WERI-Rb-1 (cell line): ENCODE measurements at places on chromosomes 16 and 17.

GRCh38 chr17:33390479-33391176, 97.5 kb upstream of the ASIC2 start:
- DNase-seq: peak; percentile 36

- DNase-seq: no peak
These were observed 27.9 kb upstream of the OR4D1 start for GRCh38 chr17:58120195-58120822.

DNA sequence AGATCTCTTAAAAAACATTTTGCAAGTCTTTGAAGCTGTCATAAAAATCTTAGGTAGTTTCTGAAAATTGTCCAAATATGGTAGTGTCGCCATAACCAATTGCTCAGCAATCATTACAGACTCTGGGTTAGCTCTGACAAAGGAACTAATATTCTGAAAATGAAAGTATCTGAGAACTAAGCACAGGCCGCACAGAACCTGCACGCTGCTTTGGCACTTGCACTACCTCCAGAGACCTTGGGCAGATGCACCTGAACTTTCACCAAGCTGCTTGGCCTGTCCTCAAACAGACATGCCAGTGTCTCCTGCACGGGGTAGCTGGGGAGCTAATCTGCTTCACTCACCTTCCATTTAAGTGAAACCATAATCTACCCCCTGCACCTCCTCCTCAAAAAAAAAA, 317.0 kb downstream of the MAF start:
- no peak for DNase-seq

- DNase-seq: no peak
These were observed 2.4 kb upstream of the ITGAX start for GRCh38 chr16:31352376-31353115.

DNA sequence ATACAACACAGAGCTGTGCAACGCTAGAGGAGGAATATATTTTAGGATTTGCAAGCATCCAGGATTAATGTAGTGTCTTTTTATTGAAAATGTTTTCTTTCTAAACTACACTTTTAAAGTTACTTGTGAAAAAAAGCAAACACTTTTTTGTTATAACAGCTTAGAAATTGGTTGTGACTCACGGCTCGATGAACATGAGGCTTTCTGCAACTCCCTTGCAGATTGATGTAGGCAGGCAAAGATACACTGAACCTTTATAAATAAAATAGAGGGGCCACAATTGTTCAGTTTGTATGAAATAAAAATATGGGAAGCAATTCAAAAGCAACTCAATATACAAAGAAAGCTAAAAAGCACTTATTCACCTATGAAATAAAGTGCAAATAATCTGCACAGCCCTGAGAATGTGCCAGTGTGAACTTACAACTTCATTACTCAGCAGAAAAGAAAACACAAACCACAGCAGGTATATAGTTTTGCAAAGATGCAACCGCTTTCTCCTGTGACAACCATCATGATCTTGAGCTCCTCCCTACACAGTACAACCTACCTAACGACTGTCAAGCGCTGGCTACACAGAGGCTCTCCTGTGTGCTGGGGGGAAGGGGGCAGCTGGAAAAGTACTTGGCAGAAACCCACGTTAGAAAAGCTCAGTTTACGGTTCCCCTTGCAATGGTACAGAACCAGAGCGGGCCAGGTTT, 948 bp downstream of the LUC7L start:
- DNase-seq: peak; percentile 25

DNA sequence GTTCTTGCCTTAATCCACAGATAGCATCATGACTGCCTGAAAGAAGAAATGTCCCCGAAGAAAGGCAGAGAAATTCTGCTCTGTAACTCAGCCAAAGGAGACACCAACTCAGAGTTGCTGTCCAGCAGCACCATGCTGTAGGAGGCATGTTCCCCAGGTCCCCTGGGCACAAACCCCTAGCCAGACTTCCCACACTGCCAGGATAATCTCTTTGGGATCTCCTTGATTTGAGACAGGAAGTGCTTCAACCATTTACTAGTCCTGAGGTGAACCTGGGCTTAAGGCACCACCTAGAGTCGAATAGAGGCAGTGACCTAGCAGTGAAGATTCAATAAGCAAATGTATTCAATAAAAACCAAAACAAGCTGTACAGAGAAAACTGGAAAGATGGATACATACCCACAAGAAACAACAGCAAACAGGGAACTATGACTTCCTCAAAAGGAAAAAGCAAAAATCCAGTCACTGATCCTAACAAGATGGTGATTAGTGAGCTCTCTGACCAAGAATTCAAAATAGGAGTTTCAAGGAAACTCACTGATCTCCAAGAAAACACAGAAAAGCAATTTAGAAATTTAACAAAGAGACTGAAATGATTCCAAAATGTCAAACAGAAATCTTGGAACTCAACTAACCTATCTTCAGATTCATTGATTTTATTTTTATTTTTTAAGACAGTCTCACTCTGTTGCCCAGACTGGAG, 5.7 kb downstream of the OR4D2 start:
- peak; percentile 82 for DNase-seq

GRCh38 chr16:70482624-70483023, 28.2 kb downstream of the FCSK start:
- no peak for DNase-seq

GRCh38 chr17:28744104-28744971, 527 bp downstream of the TRAF4 start:
- peak; percentile 50 for DNase-seq

- DNase-seq: no peak
These were observed 8.1 kb upstream of the MT1E start for GRCh38 chr16:56617212-56618085.

GRCh38 chr17:82213251-82214011, 789 bp upstream of the CCDC57 start:
- peak; percentile 76 for DNase-seq

- DNase-seq: peak; percentile 78
These were observed 15.8 kb upstream of the RBBP6 start for GRCh38 chr16:24523569-24523968.

GRCh38 chr16:53098526-53099317, 43.9 kb downstream of the CHD9 start:
- DNase-seq: peak; percentile 24

GRCh38 chr17:81457401-81457800, 55.2 kb downstream of the ACTG1 start:
- no peak for DNase-seq
